ENCODE measurements at places on chromosomes 1 and 21.

GRCh38 chr1:14598498-14599182 lies at the start of gene KAZN:
Gene KAZN, plus strand, starts transcription at chr1:14598685.
- no peak for DNase-seq

GRCh38 chr1:59389847-59390246 lies 93.0 kb downstream of the FGGY start:
- no peak for DNase-seq

GRCh38 chr21:37244501-37245095 lies 22.5 kb downstream of the VPS26C start:
- no peak for DNase-seq

GRCh38 chr1:40926441-40926840 lies 53.1 kb upstream of the CTPS1 start:
- DNase-seq = no peak

DNA sequence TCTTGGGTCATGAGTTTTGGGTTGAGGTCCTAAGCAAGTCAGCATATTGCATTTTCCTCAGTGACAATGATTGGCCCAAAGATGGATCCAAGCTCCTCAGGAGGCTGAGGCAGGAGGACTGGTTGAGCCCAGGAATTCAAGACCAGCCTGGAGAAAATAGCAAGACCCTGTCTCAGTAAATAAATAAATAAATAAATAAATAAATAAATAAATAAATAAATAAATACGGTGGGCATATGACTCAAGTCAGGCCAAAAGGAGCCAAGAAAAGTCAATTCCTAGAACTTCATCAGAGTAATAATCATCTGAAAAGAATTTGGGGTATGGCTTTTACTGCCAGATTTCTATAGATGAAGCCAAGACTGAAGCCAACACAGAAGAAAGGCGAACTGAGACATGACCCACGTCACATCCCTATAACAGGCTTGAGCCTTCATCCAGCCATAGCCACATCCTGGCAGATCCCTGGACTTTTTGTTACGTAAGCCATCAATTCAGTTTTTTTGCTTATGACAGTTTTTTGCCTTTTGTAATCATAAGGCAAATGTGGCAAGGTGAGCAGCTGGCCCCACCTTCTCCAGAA lies 88.5 kb upstream of the NFASC start:
- no peak for DNase-seq
